Thymus (tissue), 14 donors: ENCODE measurements at places on chromosomes 6 and 20. TPM values are rescaled to one million over a fixed set of nuclear protein-coding genes. Genes with fewer than 3 reads are reported as not detected.

The TRIM15 gene
- 0.19 TPM for total RNA-seq

GRCh38 chr20:1562622-1563021 is 5.1 kb upstream of the SIRPD start:
- H3K27ac ChIP-seq: no peak overlapping the region
- H3K36me3 ChIP-seq: no peaks in the 10 kb centered on the region
- no peak overlapping the region for H3K4me3 ChIP-seq

The PLG gene
- total RNA-seq: 0.14 TPM

- no peaks in the 10 kb centered on the region for H3K27me3 ChIP-seq
- no peak for DNase-seq
- no peak overlapping the region for H3K27ac ChIP-seq
- no peaks in the 10 kb centered on the region for H3K36me3 ChIP-seq
- no peak overlapping the region for H3K4me3 ChIP-seq
These were observed 34.7 kb downstream of the SLC35B3 start for GRCh38 chr6:8400663-8401062.

- H3K4me1 ChIP-seq: no peaks in the 10 kb centered on the region
- H3K27me3 ChIP-seq: no peaks in the 10 kb centered on the region
- no peaks in the 10 kb centered on the region for H3K36me3 ChIP-seq
- H3K4me3 ChIP-seq: no peak overlapping the region
- no peak for DNase-seq
These were observed 37.5 kb upstream of the THBS2 start for GRCh38 chr6:169291148-169291547.

DNA sequence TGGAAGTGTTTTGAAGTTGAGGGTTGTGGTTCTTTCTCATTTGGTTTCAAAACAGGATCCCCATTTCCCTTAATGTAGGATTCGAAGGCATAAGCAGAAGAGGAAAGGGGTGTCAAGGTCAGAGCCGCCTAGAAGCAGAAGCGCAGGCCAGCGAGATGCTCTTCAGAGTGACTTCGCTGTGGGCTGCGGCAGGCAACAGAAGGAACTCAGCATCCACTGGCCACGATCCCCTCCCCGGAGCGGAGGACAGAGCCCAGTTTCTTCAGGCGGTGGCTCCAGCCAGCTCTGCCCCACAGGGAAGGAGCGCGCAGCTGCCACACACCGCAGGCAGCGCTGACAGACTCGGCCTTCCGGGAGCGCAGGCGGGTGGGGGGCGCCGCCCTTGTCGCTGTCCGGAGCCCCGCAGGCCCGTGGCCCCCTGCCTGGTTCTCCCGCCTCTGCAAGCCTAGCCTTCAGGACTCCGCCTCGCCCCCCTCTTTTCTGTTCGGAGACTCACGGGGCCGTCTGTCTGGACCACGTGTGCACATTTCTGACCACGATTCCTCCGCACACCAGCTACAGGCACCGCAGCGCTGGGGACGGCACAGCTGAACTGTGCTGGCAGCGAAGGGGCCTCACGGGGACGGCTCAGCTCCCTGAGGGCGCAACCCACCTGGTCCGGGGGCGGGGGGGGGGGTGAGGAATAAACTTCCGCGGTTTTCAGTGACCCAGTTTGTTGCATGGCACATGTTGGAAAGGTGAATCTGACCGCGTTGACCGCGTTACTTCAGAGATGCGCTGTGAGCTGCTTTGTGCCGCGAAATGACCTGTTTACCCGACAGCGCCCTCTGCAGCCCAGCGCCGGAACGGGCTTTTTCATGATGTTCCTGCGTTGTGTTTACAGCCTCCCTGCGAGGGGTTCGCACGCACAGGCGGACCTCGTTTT is 26.1 kb downstream of the TTLL2 start:
- H3K27ac ChIP-seq: peak overlapping the region; percentile 49
- H3K27me3 ChIP-seq: peaks cover 25% of the 10 kb centered on the region
- peak; percentile 88 for DNase-seq
- H3K4me3 ChIP-seq: peak overlapping the region; percentile 53

The ADAM33 gene
- total RNA-seq: 0.90 TPM
